NCI-H1417 treated with DMSO at 0.1 percent for 48 hours (cell line): ENCODE measurements at places on chromosomes 3 and 15.

GRCh38 chr3:103127098-103127630 lies 692.3 kb downstream of the ZPLD1 start:
- no peak for DNase-seq

GRCh38 chr15:60370869-60371136 lies 27.0 kb downstream of the ANXA2 start:
- no peak for DNase-seq

DNA sequence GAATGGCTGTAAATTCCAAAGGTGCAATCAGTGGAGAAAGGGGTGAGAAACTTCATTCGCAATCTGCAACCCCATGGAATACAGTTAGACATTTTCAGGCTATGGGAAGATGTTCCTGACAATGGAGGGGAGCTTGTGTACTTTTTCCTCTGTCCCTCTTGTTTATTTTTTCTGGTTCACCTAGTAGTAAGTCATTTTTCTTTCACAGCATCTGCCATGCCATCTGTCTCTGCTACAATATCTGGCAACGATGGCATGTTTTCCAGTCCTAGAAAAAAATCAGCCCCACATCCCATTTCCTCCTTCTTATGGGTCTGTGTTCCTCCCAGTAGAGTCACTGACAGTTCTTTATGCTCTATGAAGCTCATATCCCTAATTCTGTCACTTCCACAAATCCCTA lies 76.0 kb downstream of the SSR3 start:
- DNase-seq, result no peak

DNA sequence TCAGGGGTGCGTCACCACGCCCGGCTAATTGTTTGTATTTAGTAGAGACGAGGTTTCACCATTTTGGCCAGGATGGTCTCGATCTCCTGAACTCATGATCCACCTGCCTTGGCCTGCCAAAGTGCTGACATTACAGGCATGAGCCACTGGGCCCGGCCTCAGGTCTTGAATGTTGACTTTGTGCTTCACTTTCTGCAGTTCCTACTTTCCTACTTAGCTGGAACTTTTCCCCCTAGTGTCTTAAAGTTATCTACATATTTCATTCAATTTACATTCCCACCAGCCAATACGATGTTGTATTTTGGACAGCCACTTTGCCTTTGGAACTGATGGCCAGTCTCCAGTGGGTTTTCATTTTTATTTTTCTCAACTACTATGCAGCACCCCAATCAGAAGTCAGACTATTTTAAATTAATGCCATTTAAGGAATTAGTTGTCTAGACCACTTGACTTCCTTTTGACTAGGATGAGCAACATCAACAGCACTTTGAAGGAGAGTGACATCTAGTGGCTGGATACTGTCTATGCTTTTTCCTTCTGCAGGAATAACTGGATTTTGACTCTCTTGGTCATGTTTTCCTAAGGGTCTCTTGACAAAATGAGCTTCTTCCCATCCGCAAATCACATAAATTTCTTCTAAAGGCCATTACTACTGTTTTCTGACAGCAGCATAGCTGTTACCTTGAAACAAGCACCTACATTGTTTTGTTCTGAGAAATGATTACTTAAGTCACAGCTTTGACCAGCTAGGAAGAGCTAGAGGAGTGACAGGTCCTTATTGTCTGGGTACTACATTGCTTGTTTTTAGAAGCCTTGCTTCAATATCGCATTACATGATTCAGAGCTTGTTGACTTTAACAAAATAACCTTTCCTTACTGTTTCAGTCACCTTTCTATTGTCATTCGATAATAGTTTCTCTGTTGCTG lies 140.2 kb downstream of the ITPR1 start:
- no peak for DNase-seq

DNA sequence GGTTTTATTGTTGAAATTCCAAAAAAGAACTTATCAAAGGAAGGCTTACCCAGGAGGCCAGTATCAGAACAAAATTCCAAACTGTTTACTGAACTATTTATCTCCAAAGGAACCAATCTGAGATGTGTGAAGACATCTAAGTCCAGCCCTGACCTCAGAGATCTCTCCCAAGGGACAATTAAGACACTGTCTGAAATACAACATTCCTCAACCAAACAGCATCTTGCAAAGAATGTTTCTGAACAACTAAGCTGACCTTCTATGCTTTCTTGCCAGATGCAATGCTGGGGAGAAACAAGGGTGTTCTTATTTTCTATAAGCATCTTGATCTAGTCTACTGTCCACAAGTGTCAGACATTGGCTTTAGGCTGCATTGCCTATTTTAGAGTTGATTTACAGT lies 13.6 kb downstream of the PDZRN3 start:
- no peak for DNase-seq

- DNase-seq, result no peak
These were observed 378.7 kb downstream of the ZBBX start for GRCh38 chr3:167001374-167001773.

- DNase-seq, result no peak
These were observed 27.2 kb downstream of the PRKCD start for GRCh38 chr3:53188136-53188685.

GRCh38 chr3:120470870-120471269 lies 20.1 kb upstream of the FSTL1 start:
- DNase-seq, result no peak

DNA sequence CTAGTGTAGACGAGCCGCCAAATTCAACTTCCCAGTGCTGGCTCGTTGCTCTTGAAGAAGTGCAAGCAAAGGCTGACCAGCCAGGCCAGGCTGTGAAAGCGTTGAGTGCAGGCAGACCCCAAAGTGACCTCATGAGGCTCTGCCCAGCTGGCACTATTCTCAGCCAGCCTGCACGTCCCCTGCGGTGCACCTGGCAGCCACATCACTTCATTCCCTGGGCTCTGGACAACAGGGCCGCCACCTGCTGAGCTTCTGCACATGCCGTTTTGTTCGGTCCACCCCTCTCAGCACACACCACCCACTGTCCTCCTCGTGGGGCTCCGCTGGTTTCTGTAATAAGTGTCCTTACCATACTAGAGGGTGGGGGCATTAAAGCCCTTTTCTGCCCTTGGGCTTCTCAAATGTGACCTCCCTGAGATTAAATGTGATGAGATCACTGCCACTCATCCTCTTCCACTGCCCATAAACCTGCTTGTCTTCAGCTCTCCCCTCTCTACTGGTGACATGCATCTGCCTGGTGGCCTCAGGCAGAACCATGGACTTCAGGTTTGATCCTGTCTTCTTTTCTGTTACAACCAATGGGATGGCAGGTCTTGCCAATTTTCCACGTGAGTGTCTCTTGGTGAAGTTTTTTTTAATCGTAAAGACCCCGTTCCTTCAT lies 6.1 kb downstream of the RASGRF1 start:
- peak; percentile 53 for DNase-seq

- no peak for DNase-seq
These were observed 95.5 kb upstream of the PRR23E start for GRCh38 chr3:127097481-127097880.

GRCh38 chr3:23797491-23797890 lies 8.3 kb upstream of the UBE2E1 start:
- DNase-seq, result no peak

DNA sequence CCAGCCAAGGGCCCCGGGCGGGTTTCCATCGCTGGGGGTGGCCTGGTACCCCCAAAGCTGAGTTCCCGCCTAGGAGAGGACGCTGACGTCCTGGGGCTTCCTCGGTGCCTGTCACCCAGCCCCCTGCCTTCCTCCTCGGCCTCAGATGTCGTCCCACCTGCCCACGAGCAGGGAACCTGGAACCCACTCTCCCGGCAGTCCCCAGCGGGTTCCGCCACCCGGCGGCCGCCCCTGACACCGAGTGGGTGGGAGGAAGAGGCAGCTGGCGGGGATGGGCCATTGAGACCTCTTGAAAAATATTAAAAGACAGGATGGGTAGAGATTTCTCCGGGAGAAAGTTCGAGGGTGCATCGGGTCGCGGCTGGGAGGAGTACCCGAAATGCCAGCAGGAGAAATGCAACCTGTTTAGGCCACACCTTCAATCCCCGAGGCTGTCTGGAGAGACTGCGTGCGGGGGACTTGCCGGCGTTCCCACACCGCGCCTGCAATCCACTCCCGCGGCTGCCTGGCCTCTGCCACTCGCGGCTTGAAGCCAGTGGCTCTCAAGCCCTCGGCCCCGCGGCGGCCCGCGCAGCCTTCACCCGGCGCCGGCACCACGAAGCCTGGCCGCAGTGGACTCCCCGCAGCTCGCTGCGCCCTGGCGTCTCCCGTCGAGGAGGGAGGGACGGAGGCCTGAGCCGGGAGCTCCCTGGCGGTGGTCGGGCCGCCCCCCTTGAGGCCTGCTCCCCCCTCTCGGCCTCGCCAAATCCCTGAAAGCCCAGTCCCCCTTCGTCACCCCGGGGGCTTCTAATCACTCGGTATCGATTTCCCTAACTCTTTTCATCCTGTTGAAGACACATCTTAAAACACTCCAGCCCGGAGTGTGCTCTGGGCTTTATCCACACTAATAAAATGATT lies 8.6 kb upstream of the NR2F2 start:
- DNase-seq, result no peak

DNA sequence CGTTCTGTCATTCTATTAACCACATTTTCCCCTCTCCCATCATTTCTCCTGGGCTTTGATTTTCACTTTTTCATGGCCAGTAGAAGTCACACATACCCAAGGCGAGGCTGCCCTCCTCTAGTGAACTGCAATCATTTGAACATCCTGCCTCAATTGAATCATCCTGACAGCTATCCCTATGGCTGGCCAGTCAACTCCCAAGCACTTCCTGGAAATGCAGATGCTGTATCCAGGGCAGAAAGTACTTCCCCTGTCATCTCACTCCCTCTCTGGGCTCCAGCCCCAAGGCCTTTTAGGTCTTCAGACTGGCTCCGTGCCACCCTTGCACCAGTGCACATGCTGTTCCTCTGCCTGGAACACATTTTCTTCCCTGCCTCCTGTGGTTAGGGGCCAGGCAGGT lies 738.3 kb upstream of the CFAP20DC start:
- no peak for DNase-seq

GRCh38 chr3:67558426-67558825 lies 96.0 kb downstream of the SUCLG2 start:
- no peak for DNase-seq

- no peak for DNase-seq
These were observed 35.1 kb downstream of the DNAH1 start for GRCh38 chr3:52350981-52351761.

DNA sequence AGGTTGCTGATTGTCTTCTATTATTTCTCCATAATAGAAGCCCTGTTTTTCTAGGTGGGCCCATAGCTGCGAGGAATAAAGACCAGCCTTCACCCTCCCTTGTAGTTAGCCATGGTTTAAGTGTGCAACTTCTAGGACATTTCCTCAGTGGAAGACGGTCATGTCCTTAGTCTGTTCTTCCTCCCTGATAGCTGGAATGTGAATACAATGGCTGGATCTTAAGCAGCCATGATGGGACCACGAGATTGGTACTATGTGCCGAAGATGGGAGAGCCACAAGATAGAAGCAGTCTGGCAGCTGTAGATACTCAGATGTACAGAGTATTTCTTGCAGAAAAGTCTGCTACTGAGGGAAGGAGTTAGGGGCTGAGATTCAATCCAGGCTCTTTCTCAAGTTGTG lies 152.9 kb downstream of the PTPRG start:
- no peak for DNase-seq

GRCh38 chr15:91128016-91128415 lies 28.0 kb downstream of the SV2B start:
- no peak for DNase-seq

- DNase-seq, result peak; percentile 5
These were observed at the start of gene ZDHHC23 for GRCh38 chr3:113947372-113948014. TSS of gene ZDHHC23 (plus strand) at chr3:113948013. CDS start at chr3:113948803, 790 bp downstream.

DNA sequence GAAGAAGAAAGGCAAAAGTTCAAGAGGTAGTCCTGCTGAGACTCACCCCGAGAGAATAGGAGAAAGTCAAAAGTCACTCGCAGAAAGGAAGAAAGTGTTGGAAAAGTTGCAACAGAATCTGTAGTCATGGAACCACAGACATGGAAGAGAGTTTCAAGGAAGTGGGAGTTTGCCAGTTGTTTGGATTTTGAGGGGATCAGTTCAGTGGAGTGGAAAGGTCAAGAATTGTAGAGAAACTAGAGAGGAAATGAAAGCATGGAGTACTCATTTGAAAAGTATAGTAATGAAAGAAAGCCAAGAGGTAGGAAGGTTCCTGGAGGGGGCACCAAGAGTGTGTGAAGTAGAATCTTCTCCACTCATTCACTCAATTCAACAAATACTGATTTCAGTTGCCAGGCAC lies 34.7 kb downstream of the SPTSSB start:
- no peak for DNase-seq

- DNase-seq, result no peak
These were observed 991.1 kb downstream of the GBE1 start for GRCh38 chr3:80770106-80771074.

- no peak for DNase-seq
These were observed 8.4 kb downstream of the ARMC8 start for GRCh38 chr3:138195481-138195880.
